ENCODE measurements at places on chromosomes 3 and 15. TPM values are rescaled to one million over a fixed set of nuclear protein-coding genes. Genes with fewer than 3 reads are reported as not detected.

The GOLGA8G gene
- total RNA-seq: not detected

The COL7A1 gene
- total RNA-seq: 7.2 TPM

The IMPG2 gene
- total RNA-seq: 0.21 TPM

The FBXW12 gene
- total RNA-seq: not detected

The ZNF80 gene
- 0.16 TPM for total RNA-seq

The MCF2L2 gene
- total RNA-seq: 0.41 TPM

The LTF gene
- total RNA-seq: 2.3 TPM

All from left lung (tissue), 14 donors.